ENCODE measurements at places on chromosomes 5 and 9.
A peak's percentile ranks its signal among the peaks of the same experiment; 100 is the strongest.

DNA sequence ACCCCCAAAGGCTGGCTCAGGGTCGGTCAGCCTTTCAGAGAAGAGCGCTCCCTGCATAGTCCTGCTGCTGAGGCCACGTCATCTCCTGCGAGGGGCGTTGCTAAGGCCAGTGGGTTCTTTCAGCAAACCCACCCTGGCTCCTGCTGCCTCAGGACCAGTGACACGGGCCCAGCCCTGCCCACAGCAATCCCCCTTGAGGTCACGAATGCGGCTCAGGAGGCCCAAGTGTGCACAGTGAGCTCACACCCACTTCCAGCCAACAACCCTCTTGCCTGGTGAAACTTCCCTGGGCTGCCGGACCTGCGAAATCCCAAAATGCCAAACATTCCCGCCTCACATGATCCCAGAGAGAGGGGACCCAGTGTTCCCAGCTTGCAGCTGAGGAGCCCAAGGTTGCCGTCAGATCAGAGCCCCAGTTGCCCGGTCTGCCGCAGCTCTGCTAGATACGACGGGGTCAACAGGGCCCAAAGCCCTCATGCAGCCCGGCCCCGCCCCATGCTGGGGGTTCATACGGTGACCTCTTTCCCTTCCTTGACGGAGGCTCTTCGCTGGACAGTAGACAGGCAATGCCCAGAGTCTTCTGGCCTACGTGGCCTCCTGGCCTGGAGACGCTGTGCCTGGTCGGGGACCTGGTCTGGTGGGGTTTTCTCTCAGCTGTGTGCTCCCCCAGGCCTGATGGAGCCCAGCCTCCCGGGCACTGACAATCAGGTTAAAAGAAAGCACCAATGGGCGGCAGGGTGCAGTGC is 116.4 kb upstream of the COL5A1 start:
- no peak for DNase-seq

GRCh38 chr5:74581988-74582365 is 58.6 kb downstream of the ENC1 start:
- DNase-seq = no peak

DNA sequence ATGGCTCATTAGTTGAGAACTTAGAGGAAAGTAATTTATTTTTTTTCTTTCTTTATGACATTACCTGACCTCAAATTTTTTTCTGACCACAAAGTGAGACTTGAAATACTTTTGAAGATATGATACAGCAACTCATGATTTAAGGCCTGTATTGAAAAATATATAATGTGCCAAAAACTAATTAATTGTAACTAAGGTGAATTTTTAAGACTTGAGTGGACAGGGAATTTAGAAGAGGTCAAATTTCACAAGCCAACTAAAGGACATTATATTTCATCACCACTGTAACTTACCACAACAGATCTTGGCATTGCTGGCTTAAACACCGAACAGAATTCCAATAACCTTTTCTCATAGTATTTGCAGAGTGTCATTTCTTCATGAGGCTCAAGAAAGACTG is 1.8 kb downstream of the CCNH start:
- DNase-seq = no peak

GRCh38 chr5:81579262-81579924 is 171.5 kb downstream of the SSBP2 start:
- DNase-seq = peak; percentile 21

DNA sequence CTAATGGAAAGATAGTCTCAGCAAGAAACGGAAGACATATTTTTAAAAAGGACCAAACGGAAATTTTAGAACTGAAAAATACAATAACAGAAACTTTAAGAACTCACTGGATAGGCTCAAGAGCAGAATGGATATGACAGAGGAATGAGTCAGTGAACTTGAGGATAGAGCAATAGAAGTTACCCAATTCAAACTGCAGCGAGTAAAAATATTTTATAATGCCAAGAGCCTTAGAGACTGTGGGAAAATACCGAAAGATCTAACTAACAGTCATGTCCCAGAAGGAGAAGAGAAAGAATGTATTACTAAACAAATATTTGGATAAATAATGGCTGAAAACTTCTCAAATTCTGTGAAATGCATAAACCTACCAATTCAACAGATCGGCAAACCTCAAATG is 40.8 kb downstream of the ADAMTS2 start:
- DNase-seq = no peak

GRCh38 chr5:25489834-25490538 is 845.2 kb upstream of the CDH10 start:
- DNase-seq = no peak

GRCh38 chr9:31445357-31445756 is 939.1 kb upstream of the ACO1 start:
- no peak for DNase-seq

GRCh38 chr5:57718155-57718554 is 235.5 kb upstream of the ACTBL2 start:
- DNase-seq = no peak

DNA sequence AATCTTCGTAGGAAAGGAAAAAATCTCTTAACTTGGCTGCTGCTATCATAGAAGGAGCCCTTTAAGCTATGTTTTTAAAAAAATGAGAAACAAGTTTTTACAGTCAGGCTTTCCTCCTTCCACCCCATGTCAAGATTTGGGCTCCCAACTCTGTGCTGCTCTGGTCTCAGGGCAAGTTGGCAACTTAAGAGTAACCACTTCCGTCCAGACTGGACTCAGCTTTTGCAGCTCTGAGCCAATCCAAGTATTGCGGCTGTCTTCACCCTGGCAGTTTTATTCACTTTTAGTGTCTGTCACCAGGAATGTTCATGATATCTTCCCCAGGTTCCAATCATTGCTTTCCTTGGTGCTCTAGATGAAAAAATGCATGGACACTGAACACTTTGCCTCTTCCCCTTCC is 115.9 kb upstream of the GAS1 start:
- DNase-seq = no peak

- DNase-seq = no peak
Measured at GRCh38 chr9:37187292-37187691, 66.9 kb downstream of the ZCCHC7 start.

DNA sequence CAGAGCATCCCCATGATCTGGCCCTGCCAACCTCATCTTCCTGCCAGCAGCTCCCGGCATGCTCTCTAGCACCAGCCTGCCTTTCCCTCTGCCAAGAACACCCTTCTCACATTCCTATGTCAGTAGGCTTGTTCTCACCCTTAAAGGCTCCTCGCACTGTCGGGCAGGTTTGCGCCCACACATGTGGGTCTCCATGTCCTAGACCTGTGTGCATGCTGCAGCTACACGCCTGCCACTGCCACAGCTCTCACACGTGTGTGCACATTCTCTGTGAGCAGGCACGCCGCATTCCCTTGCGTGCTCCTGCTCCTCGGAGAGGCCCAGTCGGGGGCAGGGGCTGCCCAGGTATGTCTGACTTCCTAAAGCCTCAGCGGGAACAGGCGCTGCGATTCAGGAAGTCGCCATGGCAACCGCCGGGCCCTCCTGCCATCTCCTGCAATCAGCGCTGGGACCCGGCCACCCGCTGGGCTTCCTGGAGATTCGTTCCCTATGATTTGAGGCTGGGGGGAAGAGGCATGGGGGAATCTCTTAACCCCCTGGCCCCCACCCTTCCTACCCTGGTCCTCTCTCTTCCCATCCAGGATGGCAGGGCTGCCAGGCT is 28.1 kb downstream of the NDUFA8 start:
- no peak for DNase-seq

DNA sequence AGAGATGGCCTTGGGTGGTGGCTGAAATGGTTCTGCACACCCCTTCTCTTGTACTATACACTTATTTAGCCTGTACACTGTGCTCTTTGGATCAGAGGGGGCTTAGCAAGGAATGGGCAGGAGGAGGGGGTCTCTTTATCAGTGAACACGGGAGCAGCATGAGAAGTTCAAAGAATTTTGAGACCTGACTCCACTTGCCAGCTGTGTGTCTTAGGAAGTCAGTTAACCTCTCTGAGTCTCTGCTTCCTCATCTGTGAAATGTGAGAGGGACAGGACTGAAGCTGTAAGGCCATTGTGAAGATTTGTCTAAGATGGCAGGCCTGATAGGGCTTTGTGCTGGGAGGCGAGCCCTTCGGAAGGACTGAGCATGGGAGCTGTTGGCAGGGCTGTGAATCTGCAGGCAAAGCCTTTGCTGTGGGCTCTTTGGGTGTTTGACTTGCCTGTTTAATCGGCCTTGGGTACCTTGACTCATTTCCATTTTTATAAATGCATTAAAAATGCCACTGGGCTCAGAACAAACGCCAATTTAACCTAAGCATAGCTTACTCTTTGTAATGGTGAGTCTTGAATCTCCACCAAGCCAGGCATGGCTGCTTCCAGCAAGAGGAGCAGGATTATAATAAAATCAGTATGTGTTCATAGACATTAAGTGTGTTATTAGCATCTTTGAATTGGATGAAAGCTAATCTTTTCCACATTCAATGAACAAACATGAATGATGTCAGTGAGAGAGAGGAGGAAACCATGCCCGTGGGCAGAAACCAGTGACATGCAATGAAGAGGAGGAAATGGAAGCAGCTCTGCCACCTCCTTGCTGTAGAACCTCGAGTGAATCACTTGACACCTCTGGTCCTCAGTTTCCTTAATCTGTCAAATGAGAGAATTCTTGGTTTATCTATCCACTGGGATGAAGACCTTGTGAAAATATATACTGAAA is 89.4 kb downstream of the MACROH2A1 start:
- DNase-seq = no peak

DNA sequence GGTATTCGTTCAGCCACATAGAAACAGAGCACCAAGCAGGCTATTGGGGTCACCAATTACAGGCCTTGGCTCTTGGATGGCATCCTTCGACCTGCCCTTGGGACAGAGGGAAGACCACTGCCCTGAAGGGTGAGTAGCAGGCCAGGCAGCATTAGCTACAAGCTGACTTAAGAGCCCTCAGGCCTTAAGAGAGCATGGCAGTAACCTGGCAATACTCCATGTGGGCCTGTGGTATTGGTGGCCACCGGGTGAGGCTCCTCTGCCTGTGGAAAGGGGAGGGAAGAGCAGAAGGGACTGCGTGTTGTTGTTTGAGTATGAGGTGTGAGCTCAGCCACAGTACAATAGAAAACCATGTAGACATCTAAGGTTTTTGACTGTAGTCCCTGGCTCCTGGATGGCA is 170.6 kb downstream of the MCTP1 start:
- DNase-seq = no peak

- DNase-seq = no peak
Measured at GRCh38 chr5:90022002-90022710, 387.4 kb downstream of the CETN3 start.

DNA sequence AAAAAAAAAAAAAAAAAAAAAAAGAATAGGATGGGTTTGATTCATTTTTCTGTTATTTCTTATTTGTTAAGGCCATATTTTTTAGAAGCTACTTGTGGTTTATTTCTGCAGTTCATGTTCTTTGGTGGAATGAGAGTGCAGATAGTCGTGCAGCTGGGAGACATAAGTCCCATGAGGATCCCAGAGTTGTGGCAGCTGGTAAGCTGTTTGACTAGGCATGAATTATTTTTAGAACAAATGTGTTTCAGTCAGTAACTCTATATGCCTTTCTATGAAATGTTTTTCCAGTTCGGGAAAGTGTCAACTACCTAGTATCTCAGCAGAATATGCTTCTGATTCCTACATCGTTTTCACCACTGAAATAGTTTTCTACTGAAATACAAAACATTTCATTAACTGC is 5.0 kb upstream of the NIPSNAP3B start:
- DNase-seq = no peak

DNA sequence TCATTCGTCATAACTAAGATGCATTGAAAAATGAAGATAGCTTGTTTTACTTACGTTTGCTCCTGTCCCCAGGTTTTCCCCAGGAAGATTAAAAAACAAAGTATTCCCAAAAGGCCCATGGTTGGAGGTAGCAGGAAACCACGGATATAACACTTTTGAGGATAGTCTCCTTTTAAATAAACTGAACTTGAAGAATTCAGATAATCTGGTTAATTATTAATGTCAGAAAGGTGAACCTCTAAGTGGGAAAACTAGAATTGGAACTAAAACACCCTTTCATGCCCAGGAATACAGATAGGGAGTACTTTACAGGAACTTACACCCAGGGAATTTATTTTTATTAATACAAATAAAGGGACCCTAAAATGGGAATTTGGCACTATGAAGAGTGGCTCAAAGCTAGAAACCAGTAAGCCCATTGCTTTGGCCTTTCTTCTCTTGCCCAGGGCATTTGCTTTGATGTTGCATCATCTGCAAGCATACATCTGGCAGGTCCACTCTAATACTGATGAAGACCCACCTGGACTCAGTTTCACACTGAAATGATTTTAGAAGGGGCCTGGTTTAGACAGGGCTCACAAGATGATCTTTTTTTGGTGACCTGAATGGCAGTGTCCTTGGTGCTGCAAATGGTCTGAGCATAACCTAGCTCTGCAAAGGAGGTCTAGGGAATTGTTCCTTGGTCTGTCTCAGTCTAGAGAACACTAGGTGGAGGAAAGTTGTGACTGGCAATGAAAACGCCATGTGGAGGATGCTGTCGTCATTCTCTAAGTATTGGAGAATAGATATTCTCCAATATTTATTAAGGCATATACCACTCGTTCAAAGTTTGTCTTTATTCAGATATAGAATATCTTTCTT is at the start of gene C5:
Gene C5, minus strand, starts transcription at position 148 of the 861 bp plus-strand sequence. Its CDS starts 29 bp downstream, at position 119.
- DNase-seq = no peak

DNA sequence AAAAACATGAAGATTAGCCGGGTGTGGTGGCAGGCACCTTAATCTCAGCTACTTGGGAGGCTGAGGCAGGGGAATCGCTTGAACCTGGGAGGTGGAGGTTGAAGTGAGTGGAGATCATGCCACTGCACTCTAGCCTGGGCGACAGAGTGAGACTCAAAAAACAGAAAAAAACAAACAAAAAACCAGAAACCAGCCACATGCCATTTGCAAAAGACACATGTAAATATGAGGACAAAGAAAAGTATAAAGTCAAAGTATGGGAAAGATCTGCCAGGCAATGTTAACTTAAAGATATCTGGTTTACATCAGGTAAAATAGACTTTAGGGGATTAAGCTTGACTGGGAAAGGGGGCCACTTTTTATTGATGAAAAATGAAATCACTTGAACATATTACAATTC is 90.7 kb downstream of the FNBP1 start:
- DNase-seq = no peak

DNA sequence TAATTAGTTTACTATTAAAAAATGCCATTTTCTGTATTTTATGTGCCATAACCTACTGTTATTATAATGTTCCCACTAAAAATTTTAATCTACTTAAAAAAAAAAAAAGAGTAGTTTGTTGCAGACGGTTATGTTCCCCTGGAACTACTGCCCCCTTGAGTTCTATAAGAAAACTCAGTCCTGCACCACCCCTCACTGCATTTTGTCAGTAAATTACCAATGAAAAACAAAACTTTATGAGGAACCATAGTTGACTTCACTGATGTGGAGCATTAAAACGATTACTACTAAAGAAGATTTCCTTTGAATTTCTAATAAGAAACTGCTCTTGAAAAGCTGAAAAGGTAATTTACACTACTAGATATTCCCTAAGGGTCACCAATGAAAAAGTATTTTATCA is 288.7 kb downstream of the FBXL17 start:
- DNase-seq = no peak

Data from NCI-H1436 treated with DMSO at 0.1 percent for 48 hours (cell line).